Activated T-helper 1 cell treated with anti-CD3 and anti-CD28 coated beads, Interleukin-2, amount 50 U/mL, for 16 hours (primary cell): ENCODE measurements at places on chromosomes 1 and 21.

- no peak for DNase-seq
These were observed 32.2 kb downstream of the BATF3 start for GRCh38 chr1:212667223-212668139.

GRCh38 chr1:91606546-91607078 lies 106.0 kb downstream of the CDC7 start:
- DNase-seq = no peak

- DNase-seq = no peak
These were observed 341.7 kb downstream of the PCP4 start for GRCh38 chr21:40208948-40209345.

GRCh38 chr1:161091796-161092507 lies 2.6 kb upstream of the NECTIN4 start:
- no peak for DNase-seq

DNA sequence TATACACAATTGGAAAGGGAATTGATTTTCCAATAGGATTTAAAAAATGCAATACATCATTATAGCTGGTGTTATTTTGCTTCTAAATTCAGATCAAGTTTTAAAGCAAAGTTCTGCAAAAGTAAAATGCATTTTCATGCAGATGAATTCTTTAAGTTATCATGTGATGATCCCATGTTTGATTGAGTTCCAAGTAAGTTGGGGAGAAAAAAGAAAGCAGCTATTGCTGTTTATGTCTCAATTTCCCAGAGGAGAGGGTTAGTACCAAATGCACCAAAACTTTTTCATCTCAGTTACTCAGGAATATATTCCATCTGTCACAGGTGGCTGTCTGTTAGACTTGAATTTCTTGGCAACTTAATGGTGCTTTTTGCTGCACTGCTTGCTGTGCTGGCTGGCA lies 29.7 kb downstream of the HSPA13 start:
- DNase-seq = no peak

DNA sequence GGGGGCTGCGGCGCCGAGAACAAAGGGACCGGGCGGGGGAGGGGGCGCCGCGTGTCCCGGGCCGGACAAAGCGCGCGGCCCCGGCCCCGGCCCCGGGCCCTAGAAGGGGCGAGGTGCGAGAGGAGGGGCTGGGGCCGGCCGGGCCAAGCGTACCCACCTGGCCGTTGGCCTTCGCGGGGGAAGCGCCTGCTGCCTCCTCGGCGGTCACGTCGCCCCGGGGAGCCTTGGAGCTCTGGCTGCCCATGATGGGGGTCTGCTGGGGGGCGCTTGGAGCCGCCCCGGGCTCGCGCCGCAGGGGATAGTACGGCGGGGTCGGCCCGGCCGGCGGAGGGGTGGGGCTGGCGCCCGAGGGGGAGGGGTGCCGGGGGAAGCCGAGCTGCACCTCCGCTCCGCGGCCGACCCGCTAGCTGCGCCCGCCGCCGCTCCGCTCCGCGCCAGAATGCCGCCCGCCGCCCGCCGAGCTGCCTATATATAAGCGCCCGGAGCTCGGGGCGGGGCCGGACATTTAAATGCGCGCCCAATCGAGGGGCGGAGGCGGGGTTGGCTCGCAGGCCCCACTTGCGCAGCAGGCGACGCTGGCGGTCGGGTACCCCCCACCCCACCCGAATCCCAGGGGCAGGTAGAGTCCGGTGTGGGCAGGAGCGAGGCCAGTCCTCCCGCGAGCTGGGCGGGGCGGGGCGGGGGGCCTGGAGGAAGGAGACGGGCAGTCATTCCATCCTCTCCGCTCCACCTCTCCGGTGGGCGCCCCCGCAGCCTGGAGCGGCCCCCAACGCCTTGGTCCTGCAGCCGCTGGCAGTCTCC lies at the start of gene MARCKSL1:
Gene MARCKSL1 (minus strand): TSS at position 444 of the 801 bp plus-strand sequence. CDS start 200 bp downstream, at position 244.
- peak; percentile 81 for DNase-seq
